Activated CD4-positive, alpha-beta T cell treated with anti-CD3 and anti-CD28 coated beads, Interleukin-2, amount 50 U/mL, for 24 hours (primary cell): ENCODE measurements at places on chromosomes 3 and 15.

DNA sequence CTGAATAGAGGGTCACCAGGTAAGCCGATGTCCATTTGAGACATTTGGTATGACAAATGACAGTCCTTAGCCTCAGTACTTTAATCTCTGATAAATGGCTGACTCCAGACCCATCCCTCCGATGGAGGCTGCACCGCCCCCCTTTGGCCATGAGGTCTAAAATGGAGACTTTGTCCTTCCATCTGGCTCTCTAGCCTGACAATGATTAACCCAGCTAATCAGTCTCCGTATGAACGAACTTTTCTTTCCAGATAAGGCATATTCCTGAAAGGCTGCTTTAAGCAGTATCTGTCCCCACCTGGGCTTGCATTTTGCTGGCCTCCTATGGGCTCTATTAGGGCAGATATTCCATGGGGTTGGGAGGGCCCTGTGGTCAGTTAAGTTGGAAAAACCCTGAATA is 10.8 kb upstream of the MYZAP start:
- no peak for DNase-seq

GRCh38 chr3:88235102-88235501 is 85.3 kb downstream of the C3orf38 start:
- DNase-seq = no peak

DNA sequence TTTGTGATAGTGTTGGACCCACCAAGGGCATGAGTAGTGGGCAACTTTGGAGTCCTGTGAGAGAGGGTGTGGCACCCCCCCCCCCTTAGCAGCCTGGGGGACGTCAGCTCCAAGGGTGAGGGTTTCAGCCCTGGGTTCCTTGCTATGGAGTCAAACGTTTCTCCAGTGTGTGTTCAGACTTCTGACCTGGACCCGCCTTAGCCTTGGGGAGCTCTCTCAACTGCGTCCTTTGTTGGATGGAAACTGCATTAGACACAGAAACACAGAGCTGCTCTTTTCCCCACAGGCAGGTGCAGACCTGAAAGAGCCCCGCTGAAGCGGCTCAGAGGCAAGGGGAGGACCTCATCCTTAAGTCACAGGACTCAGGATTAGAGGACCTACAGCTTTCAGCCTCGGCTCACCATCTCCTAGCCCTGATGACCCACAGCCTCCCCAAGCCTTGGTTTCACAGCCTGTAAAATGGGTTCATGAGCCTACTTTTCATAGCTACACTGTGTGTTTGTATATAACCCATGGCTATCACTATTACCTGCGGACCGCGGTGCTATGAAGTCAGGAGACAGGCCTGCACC is 19.9 kb downstream of the ZNF710 start:
- DNase-seq = no peak

- no peak for DNase-seq
These were observed 36.8 kb downstream of the NBEAL2 start for GRCh38 chr3:47016086-47016933.

DNA sequence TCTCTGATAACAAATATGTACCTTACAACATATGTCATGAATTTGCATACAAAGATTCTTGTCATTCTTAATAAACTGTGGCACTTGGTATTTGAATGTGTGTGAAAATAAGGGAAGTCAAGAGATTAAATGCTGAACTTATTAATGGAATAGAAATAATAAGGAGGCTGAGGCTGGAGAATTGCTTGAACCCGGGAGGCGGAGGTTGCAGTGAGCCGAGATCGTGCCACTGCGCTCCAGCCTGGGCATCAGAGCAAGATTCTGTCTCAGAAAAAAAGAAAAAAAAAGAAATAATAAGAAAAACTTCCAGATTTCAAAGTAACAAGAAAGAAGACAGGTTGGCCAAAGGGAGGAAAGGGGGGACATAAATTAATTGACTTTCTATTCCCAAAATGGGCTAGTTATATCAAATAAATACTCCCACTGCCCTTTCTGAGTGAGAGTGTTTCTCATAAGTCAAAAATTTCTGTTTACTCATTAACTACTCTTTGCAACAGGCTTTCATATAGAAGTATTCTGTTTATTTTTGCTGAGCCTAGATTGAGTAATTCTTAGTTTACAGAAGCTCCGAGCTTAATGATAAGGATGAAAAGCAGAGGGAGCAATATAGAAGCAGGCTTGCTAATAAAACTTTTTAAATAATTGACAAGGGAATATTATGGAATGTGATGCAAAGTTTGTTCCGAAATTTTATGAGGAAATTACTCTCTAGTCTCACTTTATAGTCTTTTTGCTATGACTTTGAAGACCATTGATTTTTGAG is 25.6 kb downstream of the KNG1 start:
- no peak for DNase-seq

DNA sequence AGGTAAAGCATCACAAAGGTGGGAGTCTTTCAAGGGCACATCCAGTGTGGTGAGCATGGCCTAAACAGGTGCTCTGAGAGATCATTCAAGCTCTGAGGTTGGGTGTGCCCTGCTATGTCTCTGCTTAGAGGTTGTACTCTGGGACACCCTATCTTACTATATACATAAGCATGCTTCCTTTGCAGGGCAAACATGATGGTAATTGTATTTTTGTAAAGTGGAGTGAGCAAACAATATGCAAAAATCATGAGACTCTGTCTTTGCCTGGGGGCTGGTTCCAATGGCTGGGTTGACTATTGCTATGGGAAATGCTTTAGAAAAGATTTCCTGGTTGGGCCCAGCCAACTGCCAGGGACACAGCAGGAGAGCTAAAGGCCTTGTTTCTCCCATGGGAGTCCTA is 315.1 kb upstream of the TLE3 start:
- no peak for DNase-seq

DNA sequence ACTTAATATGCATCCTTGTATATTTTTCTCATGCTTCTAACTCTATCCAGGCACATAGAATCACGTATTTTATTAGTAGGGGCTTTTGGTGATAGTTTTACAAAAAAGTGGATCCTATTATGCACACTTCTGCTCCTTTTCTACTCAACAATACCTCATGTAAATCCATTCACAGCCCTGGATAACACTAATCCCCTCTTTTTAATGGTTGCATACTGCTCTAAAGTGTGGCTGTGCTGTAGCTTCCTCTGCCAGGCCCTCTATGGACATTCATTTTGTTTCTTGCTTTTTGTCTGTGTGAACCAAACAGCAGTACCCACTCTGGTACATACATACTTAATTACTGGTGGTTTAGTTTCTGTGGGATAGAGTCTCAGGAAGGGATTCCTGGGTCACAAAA is 51.3 kb upstream of the SCAANT1 start:
- no peak for DNase-seq

DNA sequence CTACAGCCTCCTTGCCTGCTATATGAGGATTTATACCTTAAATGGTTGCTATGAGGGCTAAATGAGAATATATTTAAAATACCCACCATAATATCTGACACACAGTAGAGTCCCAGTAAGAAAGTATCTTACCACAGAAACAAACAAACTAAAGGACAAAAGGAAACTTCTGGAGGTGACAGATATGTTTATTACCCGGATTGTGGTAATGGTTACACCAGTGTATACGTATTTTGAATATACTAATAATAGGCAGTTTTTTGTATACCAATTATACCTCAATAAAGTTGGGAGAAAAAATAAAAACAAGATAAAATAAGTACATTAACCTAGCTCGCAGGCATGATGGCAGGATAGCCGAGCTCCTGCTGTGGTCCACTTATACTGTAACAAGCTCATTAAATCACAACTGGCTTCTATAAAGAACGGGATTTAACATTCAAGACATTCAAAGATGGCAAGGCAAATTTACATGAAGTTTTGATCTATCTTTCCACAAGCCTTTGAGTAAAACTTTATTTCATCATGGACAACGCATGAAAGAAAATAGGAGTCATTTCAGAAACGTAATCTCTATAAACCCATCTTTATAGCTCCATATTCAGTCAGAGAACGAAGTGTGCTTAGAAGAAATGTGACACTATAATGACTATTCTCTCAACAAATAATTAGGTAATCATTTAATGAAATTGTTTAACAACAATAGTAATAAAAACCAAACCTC is 1.5 kb downstream of the RPN1 start:
- DNase-seq = no peak

DNA sequence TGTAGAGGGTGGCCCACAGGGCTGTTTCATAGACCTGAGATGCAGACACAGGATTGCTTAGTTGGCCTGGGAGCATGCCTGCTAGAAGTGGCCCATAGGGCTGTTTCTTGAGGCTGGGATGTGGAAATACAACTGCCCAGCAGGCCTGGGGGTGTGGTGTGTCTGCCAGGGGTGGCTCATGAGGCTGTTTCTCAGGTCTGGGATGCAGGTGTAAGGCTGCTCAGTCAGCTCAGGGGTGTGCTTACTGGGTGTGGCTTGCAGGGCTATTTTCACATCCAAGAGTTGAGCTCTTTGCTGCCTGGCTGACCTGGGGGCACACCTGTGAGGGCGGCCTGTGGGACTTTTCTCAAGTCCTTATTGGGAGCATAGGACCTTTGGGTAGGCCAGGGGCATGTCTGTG is 131.3 kb downstream of the DOCK3 start:
- DNase-seq = no peak

DNA sequence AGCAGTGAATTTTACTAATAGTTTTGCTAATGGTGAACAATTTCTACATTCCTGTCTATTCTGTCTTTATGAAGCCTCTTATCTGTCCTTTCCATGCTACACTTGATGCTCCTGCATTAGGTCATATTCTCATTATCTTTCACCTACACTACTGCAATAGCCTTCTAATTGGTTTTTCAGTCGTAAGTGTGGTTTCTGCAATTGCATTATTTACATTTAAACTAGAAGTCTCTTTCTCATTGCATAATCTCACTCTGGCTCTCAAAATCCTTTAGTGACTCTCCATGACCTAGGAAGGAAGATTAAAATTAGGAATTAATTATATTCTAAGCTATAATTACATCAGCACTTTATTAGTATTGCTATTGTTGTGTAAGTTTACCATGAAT is 686.5 kb downstream of the IGSF11 start:
- DNase-seq = no peak

DNA sequence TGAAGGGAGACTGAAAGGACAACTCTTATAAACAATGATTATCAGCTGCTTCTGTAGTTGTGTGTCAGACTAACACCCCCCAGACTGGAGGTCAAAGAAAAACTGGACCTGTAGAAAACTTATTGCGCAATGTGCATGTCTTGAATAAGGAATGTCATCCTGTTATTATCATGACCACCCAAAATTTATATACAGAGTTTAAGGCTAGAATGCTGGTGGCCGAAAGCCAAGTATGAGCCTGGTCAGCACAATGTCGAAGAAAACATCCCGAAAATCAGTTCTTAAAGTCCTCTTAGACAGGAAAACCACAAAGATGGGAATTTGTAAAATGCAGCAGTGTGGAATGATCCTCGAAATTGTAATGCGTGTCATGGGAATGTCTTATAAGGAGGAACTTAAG is 29.3 kb downstream of the RFTN1 start:
- no peak for DNase-seq

- no peak for DNase-seq
These were observed 64.6 kb downstream of the CPN2 start for GRCh38 chr3:194286375-194287146.

- no peak for DNase-seq
These were observed 369.5 kb upstream of the THBS1 start for GRCh38 chr15:39211108-39211979.

DNA sequence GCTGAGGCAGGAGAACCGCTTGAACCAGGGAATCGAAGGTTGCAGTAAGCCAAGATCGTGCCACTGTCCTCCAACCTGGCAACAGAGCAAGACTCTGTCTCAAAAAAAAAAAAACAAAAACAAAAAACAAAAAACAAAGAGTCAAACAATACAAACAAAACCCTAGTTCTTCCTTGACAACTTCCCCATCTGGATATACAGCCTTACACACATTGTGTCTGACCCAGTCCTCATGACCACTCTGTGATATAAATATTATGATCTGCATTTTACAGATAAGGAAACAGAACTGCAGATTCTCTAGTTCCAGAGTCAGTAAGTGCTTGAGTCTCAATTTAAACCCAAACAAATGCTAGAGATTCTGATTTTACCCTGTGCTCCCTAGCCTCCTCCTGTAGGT is 4.8 kb upstream of the ESYT3 start:
- no peak for DNase-seq

DNA sequence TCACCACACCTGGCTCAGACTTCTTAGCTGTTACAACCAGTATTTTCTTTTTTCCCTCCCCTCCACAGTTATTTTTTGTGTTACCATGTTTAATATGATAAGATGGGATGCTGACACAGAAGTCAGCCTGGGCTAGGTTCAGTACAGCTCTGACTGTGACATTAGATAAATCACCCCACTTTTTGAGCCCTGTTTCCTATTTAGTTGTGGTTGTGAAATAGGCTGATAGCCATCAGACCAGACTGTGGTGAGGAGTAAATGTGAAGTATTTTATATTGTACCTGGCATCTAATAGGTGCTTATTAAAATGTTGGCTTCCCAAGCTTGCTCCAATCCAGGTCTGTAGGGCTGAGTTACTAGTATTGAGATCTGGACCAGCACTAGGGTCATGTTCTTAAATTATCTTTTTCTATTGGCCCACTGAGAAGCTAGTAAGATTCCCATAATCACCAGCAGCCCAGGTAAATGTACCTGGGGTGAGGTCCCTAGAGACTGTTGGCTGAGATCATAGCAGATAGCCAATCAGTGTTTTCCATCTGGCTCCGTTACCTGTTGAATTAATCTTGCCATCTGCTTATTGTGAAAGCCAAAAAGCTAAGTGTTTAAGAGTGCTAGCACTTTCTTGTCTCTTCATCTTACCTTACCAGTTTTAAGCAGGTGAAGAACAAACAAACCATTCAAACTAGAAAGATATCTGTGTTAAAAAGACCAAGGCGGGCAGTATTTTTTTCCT is 61.0 kb downstream of the CCK start:
- no peak for DNase-seq

DNA sequence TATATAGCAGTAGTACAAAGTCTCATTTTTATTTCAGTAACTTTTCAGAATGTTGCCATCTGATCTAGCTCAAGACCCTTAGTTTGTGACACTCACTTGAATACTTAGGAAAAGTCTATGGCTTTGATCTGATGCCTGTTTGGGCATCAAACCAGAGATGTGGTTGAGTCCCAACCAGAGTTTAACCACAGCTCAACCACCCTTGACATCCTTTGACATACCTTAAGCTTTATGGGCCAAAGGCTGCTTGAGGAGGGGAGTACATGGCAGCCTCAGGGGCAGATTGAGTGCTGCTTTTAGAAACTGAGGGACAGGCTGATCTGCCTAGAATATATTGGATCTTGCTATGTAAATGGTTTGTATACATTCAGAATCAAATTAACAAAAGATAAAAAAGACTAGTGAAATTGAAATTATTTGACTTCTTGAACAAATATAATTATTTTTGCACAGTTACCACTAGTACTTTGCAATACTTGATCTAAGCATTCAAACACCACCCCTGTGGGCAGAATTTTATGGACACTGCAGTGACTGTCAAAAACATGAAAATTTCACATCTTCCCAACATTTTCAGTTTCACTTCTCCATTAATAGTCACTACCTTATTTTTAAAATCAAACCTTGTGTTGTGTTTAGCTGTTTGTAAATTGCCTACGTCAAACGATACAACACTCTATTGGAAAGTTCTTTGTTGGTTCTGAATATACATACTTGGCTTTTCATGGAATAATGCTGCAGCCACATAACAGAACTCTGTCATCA is 199.8 kb downstream of the UBE2E2 start:
- no peak for DNase-seq

- no peak for DNase-seq
These were observed 32.9 kb downstream of the CHP1 start for GRCh38 chr15:41263891-41264351.

GRCh38 chr15:29676961-29677402 is 145.3 kb downstream of the TJP1 start:
- DNase-seq = no peak
